ENCODE measurements at places on chromosomes 12 and 14.

GRCh38 chr12:132539016-132539773, 49.2 kb downstream of the FBRSL1 start:
- DNase-seq = no peak

- no peak for DNase-seq
These were observed 22.0 kb upstream of the MGST1 start for GRCh38 chr12:16325426-16325825.

- DNase-seq = no peak
These were observed 4.5 kb downstream of the DDX47 start for GRCh38 chr12:12817616-12818015.

DNA sequence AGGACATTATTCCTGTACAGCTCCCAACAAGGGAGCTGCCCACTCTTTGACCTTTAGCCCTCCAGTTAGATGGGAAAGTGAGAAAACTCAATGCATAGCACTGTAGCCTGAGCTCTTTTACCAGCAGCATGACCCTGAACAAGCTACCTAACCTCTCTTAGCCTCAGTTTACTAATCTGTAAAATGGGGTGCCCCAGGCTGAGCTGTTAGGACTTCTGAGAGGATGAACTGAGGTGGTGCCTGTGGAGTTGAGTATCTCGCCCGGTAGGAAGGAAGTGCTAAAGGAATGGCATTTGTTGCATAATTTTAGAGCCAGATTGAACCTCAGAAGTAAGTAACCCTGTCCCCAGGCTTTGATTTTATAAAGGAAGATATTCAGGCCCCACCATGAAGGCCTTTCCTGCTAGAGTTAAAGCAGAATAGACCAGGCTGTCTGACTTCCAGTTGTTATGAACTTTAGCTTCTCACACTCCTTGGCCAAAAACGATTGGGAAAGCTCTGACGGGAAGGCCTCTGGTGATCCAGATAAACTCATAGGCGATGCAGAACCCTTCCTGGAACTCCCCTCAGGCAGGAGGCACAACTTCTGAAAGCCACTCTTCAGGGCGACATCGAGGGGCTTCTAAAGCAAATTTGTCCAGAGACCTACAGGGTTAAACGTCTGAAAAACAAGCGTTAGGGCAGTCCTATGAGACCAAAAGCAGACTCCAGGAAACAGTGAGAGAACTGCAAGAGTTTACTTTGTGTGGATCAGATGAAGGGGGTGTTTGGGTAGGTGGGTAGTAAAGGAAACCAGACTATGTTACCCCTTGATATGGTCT, 2.5 kb upstream of the SERPINA10 start:
- DNase-seq = no peak
